Naive thymus-derived CD8-positive, alpha-beta T cell (primary cell): ENCODE measurements at places on chromosomes 3 and 15.

DNA sequence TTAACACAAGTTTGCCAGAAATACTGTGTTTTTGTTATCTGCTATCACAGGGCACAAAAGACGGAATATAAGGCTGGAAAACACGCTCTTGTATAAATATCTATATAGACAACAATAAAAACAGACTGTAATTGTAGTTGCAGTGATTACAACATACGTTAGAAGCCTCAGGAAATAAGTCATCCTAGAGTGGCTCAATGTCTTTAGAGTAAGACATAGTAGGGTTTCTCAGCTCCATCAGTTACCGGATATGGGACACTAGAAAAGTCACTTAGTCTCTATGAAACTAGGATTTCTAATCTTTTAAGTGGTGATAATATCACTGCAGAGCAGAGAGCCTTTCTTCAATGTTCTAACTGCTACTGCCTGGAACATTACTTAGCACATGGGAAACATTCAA is 208.8 kb downstream of the STAG1 start:
- H3K36me3 ChIP-seq, result peaks cover 4% of the 10 kb centered on the region
- no peaks in the 10 kb centered on the region for H3K27me3 ChIP-seq
- no peak overlapping the region for H3K27ac ChIP-seq
- H3K4me3 ChIP-seq, result no peak overlapping the region

DNA sequence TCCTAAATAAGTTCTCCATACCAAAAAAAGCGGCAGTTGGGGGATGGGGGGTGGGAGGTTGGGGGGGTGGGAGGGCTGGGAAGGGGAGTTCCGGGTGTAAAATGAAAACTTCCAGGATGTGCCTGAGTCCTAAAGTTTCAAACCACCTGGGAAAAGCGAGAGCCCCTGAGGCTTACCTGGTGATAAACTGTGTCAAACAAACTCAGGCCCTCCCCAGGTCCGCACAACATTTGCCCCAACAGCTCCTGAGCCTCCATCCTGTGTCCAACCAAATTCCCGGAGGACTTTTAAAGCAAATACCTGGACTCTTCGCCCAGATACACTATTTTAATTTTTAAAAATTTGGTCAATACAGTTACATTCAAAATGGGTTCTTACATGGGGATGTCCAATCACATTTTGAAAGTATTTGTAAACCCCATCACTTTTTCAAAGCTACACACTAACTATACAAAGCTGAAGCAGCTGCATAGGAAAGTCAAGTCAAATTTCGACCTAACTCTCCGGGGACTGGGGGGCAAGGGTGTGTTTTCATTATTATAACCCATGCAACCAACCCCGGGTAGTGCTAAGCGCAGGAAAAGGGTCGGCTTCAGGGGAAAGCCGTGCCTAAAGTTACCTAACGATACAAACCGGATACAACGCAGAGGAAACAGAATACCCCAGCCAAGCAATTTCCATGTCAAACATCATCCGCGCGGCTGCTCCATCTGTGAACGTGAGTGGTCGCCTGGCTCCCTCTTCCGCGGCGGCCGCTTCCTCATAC is 685 bp upstream of the FOXB1 start:
- H3K27me3 ChIP-seq, result peaks cover 73% of the 10 kb centered on the region
- peaks cover 37% of the 10 kb centered on the region for H3K4me1 ChIP-seq
- H3K4me3 ChIP-seq, result peak overlapping the region; percentile 95
- H3K27ac ChIP-seq, result no peak overlapping the region

DNA sequence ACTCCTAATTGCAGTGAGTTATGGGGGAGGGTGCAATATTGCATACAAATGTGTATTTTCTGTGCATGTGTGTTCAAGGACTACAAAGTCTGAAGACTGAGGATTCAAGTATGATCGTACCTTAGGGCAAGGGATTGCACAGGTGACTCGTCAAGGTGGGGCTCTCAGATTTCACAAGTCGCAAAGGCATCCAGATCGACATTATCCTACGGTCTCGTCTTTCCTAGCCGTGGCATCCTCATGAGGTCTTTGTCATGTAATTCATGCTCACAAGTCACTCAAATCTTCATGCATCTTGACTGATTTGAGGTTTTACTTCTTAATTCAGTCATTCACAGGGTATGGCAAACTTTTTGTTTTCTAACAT is 191.4 kb upstream of the HES1 start:
- H3K27me3 ChIP-seq, result peaks cover 17% of the 10 kb centered on the region
- no peaks in the 10 kb centered on the region for H3K36me3 ChIP-seq
- H3K27ac ChIP-seq, result no peak overlapping the region
- H3K4me3 ChIP-seq, result no peak overlapping the region
- H3K4me1 ChIP-seq, result peaks cover 2% of the 10 kb centered on the region

GRCh38 chr15:49573421-49573820 is 47.2 kb downstream of the FAM227B start:
- H3K4me3 ChIP-seq, result no peak overlapping the region
- H3K27me3 ChIP-seq, result no peaks in the 10 kb centered on the region
- no peaks in the 10 kb centered on the region for H3K4me1 ChIP-seq
- no peak overlapping the region for H3K27ac ChIP-seq
- DNase-seq, result no peak
- peaks cover 36% of the 10 kb centered on the region for H3K36me3 ChIP-seq

DNA sequence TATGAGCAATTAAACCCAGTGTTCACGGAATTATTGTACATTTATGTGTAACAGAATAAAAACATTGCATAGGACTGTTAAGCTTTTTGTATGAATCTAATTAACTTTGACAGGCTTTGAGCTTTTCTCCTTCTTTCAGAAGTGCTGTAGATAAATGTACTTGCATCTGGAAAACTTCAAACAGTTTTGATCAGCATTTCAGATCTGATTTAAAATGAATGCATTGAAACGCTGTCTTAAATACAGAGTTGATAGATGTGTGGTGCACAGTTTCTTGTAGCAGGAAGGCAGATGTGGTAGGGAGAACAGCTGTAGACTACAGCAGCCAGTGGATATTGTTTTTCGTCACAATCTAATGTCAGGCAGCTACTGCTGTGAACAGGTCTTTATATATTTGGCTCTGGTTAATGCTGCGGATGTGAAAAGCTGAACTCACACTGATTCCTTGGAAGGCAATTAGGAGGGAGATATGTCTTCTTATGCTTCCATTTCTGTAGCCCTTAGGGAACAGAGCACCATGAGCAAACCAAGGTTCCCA is 193.8 kb upstream of the GOLIM4 start:
- no peak overlapping the region for H3K4me3 ChIP-seq
- H3K27ac ChIP-seq, result no peak overlapping the region
- no peaks in the 10 kb centered on the region for H3K4me1 ChIP-seq
- H3K27me3 ChIP-seq, result no peaks in the 10 kb centered on the region

DNA sequence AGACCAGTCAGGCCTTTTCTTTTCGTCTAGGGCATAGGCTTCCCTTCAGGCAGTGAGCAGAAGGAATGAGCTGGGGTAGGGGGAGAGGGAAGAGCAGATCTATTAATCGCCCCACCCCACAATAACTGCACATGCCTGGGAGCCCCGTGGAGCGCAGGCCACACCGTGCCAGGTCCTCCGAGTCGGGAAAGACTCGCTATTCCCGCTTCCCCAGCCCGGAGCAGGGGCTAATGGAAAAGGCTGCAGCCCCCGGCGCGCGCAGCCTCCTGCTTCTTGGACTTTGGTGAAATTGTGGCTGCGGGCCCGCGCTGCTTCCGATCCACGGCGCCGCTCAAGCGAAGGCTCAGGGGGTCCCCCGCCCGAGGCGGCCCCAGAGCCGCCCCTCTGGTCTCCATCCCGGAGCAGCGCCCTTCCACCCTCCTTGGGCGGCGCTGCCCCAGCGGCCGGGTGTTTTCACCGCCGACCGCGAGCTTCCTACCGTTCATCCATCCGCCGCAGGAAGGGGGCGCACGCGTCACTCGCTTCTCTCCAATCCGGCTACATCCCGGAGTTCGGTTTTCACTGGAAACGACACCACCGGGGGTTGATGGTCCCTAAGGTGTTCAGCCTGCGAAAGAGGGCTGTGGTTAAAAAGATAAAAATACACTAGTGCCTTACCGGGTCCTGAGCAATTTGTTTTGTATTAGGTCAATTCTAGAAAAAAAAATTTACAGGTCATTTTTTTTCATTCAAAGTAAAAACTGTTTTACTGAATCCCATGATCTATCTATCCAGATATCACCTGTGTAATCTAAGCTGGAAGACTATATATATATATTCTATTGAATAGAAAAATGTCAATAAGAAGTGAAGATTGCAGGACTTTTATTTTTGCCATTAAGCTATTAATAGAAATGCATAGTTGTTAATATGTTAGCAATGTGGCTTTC is 4.4 kb upstream of the SYNM start:
- peaks cover 42% of the 10 kb centered on the region for H3K27me3 ChIP-seq
- H3K4me3 ChIP-seq, result peak overlapping the region; percentile 33
- DNase-seq, result peak; percentile 14

DNA sequence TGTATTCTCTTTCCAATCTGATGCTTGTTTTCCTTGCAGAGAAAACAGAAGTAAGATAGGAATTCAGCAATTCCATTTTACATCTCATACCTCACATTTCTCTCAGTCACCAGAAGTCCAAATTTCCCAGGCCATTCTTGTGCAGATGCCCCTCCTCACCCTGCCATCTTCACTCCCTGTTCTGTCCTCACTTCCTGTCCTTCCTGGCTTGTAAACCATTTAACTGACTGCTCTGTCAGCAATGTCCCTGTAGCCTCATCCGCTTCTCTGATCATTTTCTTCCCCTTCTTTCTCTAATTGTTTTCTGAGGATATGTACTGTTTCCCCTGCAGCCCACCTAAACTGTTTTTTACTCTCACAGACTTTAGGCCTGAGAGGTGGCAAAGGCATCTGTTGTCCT is 40.3 kb downstream of the BLM start:
- H3K27ac ChIP-seq, result no peak overlapping the region
- H3K4me3 ChIP-seq, result no peak overlapping the region
- no peaks in the 10 kb centered on the region for H3K27me3 ChIP-seq

GRCh38 chr15:90868261-90868689 is at the start of gene FURIN:
FURIN (plus strand) TSS chr15:90868588; CDS start chr15:90875741, 7,153 bp downstream.
- H3K36me3 ChIP-seq, result no peaks in the 10 kb centered on the region
- H3K27ac ChIP-seq, result peak within 1 kb of the TSS; percentile 96
- DNase-seq, result no peak
- H3K4me1 ChIP-seq, result peaks cover 49% of the 10 kb centered on the region
- H3K27me3 ChIP-seq, result no peaks in the 10 kb centered on the region
- H3K4me3 ChIP-seq, result peak within 1 kb of the TSS; percentile 58

DNA sequence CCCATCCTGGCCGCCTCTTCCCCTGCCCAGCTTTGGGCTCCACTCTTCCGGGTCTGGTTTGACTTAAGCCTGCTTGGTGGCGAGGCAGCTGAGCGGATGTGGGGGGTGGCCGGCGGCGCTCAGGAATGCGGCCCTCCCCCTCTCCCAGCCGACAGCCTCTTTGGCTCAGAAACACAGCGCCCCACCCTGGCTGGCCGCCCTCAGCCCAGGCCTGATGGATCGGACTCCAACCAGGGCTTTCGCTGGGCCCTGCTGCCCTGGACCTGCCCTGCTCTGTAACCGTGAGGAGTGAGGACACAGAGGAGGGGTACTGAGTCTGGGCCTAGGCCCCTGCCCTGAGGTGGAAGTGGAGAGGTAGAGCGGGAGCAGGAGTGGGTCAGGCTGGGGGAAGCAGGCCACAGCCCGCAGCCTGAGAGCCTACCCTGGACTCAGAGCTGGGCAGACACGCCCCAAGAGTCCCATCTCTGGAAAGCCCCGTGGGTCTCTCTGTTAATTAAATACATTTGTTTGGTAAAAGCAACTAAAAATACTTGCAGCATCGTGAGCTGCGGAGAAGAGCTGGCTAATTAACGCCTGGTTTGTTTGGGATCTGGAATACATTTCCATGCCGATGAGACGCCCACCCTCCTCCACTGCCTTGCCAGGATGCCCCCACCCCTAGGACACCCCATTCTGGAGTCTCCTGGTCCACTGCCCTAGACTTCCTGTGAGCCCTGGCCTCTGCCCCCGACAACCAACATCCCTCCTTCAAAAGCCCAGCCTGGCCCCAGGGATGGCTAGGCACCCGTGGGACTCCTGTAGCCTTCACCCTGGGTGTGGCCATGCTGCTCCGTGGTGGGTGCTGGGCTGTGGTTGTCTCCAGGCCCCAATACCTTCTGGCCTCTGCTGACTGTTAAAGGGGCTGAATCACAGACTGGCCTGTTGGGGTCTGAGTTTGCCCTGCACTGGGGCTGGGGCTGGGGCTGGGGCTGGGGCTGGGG is 19.6 kb downstream of the PLXNA1 start:
- H3K36me3 ChIP-seq, result no peaks in the 10 kb centered on the region
- no peaks in the 10 kb centered on the region for H3K27me3 ChIP-seq
- H3K27ac ChIP-seq, result peak overlapping the region; percentile 48
- no peak for DNase-seq
- peaks cover 2% of the 10 kb centered on the region for H3K4me1 ChIP-seq

DNA sequence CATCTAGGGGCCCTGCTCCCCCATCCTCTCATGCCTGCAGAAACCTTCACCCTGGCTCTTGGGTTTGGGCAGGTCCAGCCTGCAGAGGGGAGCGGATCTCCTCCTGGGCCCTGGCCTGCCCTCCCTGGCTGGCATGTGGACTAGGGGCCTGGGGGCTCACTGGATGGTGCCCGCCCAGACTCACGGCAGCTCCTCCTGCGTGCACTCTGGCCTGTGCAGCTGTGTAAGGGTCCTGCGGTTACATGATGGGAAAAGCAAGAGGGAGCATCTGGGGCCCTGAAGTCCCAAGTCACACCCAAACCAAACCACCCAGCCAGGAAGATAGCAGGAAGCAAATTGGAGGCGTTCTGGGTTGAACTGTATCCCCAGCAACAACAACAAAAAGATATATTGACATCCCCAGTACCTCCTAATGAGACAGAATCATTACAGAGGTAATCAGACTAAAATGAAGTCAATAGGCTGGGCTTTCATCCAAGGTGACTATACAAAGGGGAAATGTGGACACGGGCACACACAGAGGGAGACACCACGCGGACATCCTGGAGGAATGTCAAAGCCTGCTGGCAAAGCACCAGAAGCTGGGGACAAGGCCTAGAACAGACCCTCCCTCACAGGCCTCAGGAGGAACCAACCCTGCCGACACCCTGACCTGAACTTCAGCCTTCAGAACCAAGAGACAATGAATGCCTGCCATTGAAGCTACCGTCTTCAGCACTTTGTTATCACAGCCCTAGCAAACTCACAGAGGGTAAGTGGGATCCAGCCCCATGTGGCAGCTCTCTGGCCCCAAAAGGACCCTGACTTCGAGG is 10.4 kb upstream of the CLK3 start:
- no peak for DNase-seq
- H3K27me3 ChIP-seq, result no peaks in the 10 kb centered on the region
- H3K4me1 ChIP-seq, result peaks cover 7% of the 10 kb centered on the region
- no peak overlapping the region for H3K27ac ChIP-seq
- no peaks in the 10 kb centered on the region for H3K36me3 ChIP-seq

DNA sequence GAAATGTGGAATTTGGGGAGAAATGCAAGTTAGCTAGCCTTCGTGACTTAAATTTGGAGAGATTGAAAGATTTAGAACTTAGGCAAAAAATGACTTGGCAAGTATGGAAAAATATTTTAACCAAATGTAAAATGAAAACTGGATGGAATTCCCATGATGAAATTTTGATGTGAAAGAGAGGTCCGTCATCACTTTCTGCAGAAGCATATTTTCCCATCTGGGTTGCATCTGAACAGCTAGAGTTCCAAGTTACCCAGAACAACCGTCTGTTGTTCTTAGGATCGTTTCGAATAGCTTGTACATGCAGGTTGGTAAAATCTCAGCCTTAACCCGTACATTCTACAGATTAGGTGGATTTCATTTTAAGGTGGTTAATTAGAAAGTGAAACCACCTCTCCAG is 136.3 kb downstream of the GHSR start:
- H3K4me1 ChIP-seq, result no peaks in the 10 kb centered on the region
- H3K36me3 ChIP-seq, result no peaks in the 10 kb centered on the region
- H3K4me3 ChIP-seq, result no peak overlapping the region
- no peak overlapping the region for H3K27ac ChIP-seq
